Fibroblast of mammary gland (primary cell): ENCODE measurements at places on chromosomes 4 and X.
A peak's percentile ranks its signal among the peaks of the same experiment; 100 is the strongest.

DNA sequence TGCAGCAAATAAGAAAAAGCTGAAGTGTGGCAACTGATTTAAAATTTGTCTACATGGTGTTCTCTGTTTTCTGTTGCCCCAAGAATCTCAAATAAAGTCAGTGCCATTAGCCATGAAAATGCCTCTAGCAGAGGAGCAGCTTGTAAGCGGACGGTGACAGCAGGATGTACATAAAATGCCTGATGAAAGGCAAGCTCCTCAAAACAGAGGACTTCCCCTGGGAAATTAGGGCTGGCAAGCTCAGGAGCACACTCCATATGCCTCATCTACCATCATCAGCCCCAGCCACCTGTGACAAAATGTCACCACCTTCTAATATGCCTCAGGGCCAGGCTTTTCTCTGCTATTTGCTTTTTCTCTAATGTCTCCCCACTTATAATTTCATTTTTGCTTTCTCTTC lies 54.5 kb downstream of the ASB9 start:
- DNase-seq: no peak

DNA sequence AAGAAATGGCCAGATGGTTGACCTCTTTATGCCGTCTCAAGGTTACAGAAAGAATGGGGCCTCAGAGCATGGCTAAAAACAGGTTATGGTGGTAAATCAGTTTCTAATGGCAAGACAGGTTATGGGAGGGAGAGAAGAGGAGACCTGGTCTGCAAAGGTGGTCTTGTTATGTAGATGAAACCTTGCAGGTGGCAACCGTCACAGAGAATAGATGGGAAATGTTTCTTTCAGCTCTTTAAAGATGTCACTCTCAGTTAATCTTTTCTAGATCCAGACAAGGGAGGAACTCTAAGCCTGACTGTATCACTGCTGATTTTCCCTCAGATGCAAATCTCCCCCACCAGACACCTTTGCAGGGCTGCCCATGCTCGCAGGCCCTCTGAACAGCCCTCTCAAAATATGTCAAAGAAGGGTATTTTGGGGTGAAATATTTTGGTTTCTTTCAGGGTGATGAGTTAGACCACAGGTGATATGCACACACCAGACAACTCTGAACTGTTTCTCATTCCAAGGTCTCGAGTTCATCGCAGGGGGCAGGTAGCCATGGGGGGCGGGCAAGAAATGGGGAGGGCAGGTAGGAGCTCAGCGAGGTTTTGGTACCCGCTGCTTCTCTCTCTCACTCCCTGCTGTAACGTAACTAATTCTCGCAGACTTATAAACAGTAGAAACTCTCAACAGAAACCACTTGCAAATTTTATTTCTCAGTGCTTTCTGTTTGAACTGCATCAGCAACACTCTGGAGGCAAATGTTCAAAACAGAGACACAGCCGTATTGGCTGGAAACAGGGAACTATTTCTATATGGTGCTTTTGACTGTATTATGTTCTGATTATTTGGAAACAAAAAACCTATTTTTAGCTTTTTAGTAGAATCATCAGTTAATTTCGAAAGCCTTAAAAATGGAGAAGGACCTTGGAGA lies 32.4 kb downstream of the CASP3 start:
- no peak for DNase-seq

DNA sequence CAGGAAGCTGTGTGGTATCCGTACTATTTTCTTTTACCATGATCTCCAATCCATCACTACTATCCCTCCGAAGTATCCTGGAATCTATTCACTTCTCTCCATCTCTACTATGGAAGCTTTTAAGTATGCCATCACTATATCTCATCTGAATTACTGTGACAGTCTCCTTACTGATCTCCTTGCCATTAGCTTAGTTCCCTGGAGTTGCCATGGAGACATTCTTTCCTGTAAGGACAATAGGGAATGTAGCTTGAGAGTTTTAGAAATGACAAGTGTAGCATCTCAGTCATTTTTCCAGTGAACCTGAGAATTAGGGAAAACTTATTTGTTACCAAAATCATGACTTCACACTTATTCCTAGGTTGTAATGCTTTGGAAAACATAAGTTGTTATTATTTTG lies 86.3 kb downstream of the HPGD start:
- DNase-seq: no peak

DNA sequence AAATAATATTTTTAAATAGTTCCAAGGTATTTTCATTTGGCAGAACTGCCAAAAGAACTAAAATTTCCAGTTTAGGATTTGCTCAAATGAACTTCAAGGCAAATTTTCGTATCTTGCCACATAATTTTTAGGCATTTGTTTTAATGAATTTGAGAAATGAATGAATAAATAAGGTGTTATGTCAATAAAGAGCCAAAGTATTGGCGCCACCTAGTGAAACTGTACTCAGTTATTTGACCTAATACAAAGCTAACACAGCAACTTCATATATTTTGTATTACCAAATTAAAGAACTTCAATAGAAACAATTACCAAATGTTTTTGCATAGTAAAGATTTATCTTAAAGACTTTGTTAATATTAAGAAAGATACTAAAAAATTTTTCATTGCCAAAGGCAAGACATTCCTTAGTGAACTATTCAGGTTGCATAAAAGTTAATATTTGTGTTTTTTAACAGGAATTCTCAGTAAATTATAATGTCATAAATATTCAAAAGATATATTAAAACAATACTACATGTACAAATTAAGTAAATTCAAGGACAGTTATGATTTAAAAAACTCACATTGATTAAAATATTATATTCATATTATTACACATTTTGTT lies 50.3 kb downstream of the STPG2 start:
- DNase-seq: peak; percentile 28

- peak; percentile 18 for DNase-seq
Measured at GRCh38 chr4:187940299-187940698, 55.3 kb upstream of the ZFP42 start.

GRCh38 chr4:76074468-76074867 lies at the start of gene ART3:
ART3 (plus strand) TSS chr4:76074709; CDS start chr4:76075890, 1,181 bp downstream.
- no peak for DNase-seq

DNA sequence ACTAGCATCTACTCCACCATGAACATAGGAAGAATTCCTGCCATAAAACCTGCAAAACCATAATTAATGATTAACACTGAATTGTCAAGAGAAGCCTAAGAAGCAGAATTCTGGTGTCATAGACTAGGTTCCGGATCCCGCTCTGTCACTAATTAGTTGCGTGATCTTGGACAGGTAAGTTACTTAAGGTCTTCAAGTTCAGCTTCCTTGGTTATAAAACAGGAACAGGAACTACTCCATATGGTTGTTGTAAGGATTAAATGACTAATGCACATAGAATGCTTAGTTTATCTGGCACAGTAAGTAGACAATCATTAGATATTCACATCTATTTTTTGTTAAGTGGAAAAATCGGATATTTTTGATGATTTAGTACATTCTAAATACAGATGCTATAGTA lies 14.3 kb downstream of the G3BP2 start:
- DNase-seq: peak; percentile 41

DNA sequence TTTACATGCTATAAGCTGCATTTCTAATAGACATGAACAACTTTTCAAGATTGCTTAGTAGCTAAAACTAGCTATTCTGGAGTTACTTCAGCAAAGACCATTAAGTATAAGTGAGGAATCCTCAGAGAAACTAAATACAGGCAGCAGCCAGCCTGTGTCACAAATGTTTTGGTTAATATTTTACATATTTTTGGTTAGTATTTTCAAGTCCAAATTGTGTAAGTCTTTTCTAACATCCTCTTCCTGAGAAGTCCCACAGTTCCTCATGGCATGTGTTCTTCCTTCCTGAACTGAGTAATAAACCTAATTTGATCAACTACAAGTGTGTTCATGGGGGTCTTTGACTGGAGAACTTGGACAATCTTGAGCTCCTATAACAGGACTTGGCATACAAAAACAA lies 42.4 kb upstream of the MCF2 start:
- DNase-seq: peak; percentile 3

- DNase-seq: peak; percentile 21
Measured at GRCh38 chr4:2007804-2008670, 737 bp downstream of the NELFA start.

GRCh38 chr4:7790999-7791398 lies 148.7 kb downstream of the AFAP1 start:
- no peak for DNase-seq

GRCh38 chrX:1041091-1041490 lies 171.4 kb downstream of the CRLF2 start:
- no peak for DNase-seq

GRCh38 chrX:118823263-118824172 lies at the start of gene ZCCHC12:
ZCCHC12 (plus strand) TSS chrX:118823824; CDS start chrX:118825245, 1,421 bp downstream.
- peak; percentile 36 for DNase-seq

DNA sequence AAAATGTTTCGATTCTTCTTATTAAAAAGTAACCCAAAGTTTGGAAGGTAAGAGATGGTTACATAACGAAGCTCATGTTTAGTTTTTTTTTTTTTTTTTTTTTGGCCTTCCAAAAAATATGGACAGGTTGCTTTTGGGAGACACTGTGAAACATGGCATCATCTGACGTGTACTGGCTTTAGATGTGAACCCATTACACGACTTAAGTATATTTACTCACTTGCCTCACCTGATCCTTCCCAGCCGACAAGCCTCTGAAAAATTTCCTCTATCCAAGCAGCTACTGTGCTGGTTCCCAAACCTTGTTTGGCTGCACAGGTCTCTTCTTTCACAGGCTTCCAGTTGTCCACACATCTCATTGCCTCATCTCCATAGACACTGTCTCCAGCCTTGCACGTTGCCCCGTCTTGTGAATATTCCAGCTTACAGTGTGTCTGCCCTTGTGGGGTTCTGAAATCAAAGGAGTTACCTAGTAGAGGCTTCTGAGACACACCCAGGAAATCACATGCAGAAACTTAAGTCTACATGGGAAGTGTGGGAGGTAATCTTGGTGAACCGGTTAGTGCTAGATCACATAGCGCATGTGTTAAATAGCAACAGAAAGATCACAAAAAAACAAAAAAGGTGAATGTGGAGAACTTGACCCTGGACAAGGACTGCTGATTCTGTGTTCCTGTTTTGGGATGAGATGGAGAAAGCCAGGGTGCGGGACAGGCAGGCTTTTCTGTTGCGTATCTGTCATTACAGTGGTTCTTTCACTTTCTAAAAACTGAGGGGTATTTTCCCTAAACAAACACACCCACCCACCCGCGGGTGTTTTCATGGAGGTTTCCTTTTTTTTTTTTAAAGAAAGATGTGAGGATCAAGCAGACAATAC lies 328.6 kb downstream of the ARHGAP10 start:
- no peak for DNase-seq

- no peak for DNase-seq
Measured at GRCh38 chr4:14218641-14219040, 591.1 kb upstream of the BOD1L1 start.

GRCh38 chrX:148474030-148474429 lies 26.4 kb upstream of the AFF2 start:
- DNase-seq: no peak

DNA sequence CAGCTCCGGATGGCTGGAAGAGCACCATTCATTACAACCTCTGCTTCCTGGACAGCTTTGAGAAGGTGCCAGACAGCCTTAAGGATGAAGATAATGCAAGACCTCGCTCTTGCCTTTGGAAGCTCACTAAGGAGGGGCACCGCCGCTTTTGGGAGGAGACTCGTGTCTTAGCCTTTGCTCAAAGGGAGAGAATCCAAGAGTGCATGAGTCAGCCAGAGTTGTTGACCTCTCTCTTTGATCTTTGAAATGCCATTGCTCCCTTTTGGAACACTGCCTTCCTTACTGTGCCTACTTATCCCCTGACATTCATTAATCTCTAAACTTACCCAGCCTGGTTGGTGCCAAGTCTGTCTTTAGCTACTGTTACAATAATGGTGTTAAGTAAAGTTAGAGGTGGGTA lies 1.2 kb downstream of the FOXR2 start:
- DNase-seq: no peak

GRCh38 chr4:143354990-143355389 lies 18.3 kb downstream of the GAB1 start:
- DNase-seq: no peak

- no peak for DNase-seq
Measured at GRCh38 chr4:85420831-85421230, 54.1 kb upstream of the ARHGAP24 start.

GRCh38 chr4:52069571-52069970 lies 18.5 kb downstream of the SPATA18 start:
- peak; percentile 8 for DNase-seq

- no peak for DNase-seq
Measured at GRCh38 chrX:51026862-51027261, 116.3 kb downstream of the BMP15 start.

GRCh38 chr4:121989715-121990114 lies 37.9 kb upstream of the TRPC3 start:
- peak; percentile 89 for DNase-seq

- no peak for DNase-seq
Measured at GRCh38 chrX:15515931-15516330, 15.3 kb downstream of the BMX start.

GRCh38 chr4:184515606-184516005 lies 41.3 kb upstream of the IRF2 start:
- DNase-seq: no peak

DNA sequence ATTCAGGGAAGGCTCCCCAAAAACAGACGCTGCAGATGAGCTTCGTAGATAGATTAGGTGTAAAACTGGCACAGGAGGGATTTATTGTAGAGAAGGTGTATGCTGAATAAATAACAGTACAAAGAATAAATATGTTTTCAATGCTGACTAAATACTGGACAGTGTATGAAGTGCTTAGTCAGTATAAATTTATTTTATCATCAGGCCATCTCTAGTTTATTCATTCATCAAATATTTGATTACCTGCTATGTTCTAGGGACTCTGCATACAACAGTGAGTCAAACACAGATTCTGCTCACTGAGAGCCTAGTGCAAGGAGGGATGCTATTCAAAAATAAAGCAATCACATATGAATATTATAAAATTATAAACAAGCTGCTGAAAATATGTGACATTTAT lies 63.6 kb upstream of the TSPAN5 start:
- DNase-seq: no peak
